ENCODE measurements at places on chromosomes 4 and X.
A peak's percentile ranks its signal among the peaks of the same experiment; 100 is the strongest.

- no peak for DNase-seq
Observed at GRCh38 chr4:113437129-113437528, 324.4 kb downstream of the CAMK2D start.

DNA sequence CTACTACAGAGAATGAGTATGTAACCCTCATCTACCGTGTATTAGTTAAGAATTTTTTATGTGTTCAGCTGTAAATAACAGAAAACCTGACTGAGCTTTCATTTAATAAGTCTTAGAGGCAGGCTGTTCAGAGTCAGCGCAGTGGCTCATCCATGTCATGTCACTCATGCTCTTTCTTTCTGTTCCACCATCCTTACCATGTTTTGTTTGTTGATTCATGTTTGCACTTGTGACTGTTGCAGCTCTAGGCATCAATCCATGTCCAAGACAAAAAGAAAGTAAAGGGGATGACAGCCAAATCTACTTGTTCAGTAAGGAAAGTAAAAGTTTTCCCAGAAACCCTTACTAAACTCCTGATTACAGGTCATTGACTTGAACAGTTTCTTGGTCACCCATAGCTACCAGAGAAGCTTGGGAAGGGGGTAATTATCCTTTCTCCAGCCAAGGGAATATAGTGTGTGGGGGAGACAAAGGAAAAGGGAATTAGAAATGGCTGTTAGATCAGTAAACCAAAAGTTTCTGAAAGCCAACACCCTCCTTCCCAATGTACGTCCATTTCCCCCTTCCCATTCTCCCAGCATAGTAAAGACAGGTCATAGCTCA lies 9.0 kb downstream of the ART3 start:
- no peak for DNase-seq

- no peak for DNase-seq
Observed at GRCh38 chr4:3524349-3524748, 7.9 kb downstream of the LRPAP1 start.

DNA sequence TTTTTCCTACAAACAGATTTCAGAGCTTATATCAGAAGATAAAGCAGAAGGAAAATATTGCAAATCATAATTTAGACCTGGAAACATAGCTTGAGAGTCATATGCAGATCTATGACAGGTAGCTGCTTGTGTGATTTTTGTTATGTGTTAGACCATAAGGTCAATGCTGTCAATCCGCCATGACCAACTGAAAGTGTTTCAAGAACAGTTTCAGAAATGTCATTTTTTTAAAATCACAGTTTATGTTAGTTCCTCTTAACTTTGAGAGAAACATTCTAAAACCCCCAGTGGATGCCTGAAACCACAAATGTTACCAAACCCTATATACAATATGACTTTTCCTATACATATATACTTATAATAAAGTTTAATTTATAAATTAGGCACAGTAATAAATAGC lies 391.3 kb upstream of the FAM241A start:
- no peak for DNase-seq

DNA sequence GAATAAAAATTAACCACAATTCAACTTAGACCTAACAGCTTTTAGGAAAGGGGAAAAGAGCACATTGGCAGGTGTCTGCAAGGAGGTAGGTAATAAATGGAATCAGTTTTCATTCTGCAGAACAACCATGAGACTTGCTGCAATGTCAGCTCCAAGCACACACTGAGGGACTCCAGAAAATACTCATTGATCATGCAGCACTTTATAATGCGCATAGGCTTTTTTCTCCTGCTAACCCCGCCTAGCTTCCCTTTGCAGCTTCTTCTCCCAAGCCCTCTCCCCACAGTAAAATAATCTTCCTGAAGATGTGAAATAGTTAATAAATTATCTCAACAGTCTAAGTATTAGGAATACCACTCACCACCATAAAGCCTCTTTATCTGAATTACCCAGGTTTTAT lies 36.9 kb downstream of the ANKRD17 start:
- DNase-seq: no peak

DNA sequence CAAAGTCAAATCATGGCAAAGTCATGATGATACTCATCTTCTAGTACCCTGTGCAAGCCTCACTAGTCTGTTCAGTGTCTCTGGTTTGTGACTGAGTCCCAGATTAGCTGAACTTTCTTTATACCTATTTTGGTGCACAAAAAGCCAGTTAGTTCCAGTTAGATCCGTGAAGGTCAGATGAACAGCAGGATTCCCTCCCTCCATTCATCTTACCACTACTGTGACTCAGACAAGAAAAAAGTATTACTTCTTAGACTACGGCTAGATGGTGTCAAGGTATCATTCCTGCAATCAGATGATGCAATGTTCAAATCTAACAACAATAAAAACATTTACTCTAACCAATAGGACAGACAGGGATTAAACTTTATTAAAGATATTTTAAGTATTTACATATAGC lies 30.4 kb downstream of the ARHGEF6 start:
- peak; percentile 24 for DNase-seq
